ENCODE measurements at places on chromosomes 3 and 15.

DNA sequence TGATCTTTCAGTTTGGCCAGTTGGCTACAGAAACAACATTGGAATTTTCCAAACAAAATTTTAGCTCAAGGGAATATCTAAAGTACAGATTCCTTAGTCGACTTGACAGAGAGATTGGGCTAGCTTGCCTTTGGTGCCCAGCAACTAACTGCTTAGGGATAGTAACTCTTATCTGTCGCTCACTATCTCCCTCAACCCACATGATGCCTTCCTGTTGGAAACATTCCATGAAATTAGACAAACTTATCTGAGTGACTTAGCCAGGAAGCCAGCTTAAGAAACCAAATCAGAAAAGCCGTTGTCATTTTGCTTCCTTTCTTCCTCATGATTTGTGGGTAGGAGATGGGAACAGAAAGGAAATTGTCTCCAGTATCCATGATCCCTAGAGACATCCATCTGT lies 791.2 kb downstream of the AGBL1 start:
- DNase-seq = no peak

DNA sequence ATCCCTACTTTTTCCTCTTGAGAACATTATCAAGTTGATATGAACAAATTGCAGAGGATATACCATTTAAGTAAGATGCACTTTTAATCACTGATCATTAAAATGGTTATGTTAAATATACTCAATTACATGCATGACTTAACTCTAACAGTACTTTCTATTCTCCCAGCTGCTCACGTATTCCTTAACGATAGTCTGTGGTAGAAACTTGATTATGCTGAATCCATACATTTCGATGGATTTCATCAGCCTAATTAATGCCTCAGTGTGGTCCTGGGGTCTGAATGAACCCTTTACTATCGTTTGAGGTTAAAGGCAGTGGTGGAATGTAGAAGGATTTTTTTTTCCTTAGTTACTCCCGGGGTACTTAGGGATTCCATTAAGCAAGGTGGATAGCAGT lies 18.6 kb downstream of the SOX2 start:
- no peak for DNase-seq

- DNase-seq = no peak
Measured at GRCh38 chr3:186247821-186248814, 113.9 kb downstream of the DGKG start.

DNA sequence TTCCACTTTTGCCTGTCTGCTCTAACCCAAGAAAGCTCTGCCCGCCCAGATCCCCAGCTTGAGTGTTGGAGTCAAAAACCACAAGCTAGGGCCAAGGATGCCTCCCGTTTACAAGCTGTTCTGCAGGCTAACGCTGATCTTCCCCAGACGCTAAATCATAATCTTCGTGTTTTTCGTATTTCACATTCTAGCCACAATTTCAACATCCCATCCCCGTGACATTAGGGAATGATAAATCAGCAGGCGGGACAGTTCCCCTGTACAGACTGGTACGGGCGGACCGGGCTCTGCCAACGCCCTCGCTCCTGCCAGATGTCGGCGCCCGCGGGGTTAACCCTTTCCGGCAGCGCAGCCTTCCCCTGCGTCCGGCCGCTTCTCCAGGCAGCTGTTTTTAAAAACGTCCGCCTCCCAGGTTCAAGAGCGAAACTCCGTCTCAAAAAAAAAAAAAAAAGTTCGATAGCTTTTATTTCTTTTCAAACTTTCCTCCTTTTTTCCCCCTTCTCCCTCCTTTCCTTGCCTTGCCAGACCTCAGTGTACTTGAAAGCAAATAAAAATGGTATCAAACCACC lies 81.0 kb upstream of the BNC1 start:
- DNase-seq = no peak

DNA sequence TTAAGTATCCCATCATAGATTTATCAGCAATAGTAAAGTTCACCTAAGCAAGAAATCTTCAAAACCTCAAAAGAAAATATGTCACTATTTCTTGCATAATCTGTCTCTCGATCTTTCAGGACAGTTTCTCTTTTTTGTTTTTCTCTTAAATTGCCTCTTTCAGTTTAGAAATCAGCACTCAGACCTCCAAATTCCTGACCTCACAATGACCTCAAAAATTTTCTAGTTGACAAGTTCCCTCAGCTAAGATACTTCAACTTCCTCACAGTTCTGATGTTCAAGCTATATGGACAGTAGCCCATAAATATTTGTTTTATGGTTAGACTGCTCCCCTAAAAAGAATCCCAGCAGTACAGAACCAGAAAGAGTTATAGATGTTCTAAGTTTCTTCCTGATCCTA lies 24.1 kb downstream of the SLC24A5 start:
- DNase-seq = no peak

DNA sequence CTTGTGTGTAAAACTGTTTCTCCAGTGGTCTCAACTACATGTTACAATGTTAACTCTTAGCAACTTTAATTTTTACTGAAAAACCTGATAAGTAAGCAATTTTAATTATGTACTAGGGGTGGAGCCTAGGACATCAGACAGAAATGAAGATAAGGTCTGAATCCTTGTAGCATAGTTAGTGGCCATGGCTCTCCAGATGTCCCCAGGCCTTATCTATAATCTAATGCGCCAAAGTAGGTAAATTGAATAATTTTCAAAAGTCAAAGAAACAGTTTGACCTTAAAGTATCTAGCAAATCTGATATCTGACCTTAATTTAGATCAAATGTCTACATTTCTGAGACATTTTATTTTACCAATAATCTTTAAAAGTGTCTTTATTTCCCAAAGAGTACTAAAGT lies 8.2 kb downstream of the MAGEF1 start:
- no peak for DNase-seq
